Anterior cingulate cortex (tissue), 58 donors: ENCODE measurements at places on chromosomes 1 and 21.

DNA sequence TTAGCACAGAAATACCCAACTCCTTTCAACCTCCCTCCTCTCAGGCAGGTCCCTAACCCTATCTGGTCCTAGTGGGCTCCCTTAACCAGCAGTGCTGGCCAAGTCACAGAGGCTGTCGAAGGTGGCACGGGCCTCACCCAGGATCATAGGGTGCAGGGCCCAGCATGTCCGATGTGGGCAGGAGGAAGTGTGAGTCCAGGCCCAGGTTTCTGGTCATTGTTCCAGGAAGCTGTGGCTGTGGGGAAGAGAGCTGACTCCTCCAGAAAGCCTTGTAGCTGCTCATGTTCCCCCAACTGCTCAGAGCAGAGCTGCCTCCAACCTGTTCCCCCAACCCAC is 2.4 kb downstream of the CCDC17 start:
- DNase-seq = no peak

DNA sequence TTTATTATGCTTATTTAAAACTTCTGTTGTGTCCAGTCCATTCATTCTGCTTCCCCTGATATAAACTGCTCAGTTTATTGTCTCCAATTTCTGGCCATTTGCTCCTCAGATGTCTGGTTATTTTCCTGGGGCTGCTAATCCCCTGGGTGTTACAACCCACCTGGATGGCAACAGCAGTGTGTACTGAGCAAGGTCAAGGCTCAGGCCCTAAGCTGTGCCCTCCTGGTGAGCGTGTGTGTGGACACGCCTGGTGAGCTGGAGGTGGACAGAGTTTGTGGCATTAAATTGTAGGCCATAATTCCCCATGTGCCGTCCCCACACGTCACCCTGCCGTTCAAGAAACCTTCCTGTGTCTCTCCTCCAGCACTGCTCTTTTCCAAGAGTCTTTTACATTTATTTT is 18.1 kb upstream of the KIF1B start:
- DNase-seq = no peak

DNA sequence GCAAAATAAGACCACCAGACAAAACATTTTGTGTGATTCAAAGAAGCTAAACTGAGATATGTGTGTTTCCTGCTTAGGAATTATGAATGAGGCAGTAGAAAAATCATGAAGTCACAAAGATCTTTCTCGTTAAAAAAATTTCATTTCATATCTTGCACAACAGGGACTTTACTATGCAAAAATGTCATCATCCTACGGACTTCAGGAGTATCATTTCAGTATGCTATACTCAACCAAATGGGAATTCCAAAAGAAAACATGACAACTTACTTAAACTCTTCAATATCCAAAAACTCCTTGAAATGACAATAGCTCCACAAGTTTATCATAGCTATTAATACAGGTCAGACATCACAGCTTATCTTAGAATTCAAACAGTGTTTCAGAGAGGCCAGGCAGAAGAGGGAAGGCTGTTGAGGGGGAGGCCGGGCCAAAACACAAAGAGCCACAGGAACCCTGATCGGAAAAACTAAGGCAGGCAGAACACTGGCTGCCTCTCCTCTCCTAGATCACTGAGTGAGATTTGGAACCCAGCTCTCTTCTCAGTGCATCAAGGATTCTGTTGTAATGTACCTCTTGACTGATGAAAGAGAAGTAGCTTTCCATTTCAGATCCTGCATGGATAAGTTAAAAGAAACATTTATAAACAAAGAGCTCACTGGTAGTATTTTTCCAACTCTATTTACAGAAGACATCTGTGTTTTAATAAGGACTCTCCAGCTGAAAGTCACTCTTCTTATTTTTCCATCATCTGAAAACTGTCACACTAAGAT is 66.9 kb downstream of the TESK2 start:
- DNase-seq = no peak

DNA sequence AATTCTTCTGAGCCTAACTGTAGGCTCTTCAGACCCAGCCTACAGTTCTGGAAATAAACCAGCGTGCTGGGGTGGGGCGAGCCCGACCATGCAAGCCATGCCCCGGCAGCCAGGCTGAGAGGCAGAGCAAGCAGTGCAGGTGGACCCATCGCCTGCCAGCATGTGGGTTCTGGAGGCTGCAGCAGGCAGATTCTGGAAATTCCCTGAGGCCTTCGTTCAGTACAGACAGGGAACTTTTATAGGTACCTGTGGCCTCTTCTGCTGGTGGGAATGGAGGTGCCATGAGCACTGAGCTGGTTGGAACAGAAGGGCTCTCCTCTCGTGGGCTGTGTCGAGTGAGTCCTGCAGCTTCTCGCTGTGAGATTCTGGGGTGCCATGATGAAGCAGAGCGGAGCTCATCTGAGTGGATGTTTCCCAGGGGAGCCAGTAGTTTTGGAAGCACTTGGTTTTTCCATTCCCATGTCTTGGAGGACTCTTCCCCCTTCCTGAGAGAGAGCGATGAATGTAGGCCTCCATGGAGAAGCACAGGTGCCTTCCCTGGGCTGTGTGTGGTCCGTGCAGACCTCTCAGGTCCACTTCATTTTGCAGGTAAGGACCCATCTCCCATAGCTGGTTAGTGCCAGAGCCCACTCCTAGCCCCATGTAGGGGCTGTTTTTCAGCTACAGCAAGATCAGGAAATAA is 94.1 kb downstream of the PCBP3 start:
- DNase-seq = no peak

- DNase-seq = no peak
Observed at GRCh38 chr1:158053276-158053675, 59.8 kb downstream of the KIRREL1 start.

- no peak for DNase-seq
Observed at GRCh38 chr1:47725992-47726855, 271.0 kb downstream of the TRABD2B start.

- no peak for DNase-seq
Observed at GRCh38 chr1:22121421-22121911, 21.4 kb downstream of the WNT4 start.

DNA sequence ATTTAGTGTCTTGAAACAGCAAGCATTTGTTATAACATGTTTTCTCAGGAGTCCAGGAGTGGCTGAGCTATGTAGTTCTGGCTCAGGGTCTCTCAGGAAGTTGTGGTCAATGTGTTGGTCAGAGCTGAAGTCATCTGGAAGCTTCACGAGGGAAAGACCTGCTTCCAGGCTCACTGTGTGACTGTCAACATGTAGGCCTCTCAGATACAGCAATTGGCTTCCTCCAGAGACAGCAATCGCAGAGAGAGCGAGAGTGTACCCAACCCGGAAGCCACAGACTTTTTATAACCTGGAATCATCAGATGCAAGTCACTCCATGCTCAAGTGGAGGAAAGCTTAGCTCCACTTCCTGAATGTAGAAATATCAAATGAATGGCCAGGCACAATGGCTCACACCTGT is 40.9 kb downstream of the TNFRSF9 start:
- no peak for DNase-seq

DNA sequence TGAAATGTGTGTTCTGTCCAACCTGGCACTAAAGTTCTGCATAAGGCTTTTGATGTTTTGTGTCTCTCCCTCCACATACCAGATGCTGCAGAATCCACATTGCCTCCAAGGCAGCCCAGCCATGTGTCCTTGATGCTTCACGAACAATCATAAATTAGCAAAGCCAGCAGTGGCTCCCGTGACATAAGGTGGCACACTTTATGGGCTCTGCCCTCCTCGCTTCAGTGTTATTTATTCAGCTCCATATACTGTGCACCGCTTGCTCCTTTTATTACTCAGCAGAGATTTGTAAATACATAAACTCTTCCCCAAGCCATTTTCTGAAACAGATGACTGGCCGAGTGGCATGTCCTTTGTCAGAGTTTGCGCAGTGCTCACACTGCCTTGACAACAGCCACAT is 112.8 kb upstream of the SLC35F3 start:
- no peak for DNase-seq
